ENCODE measurements at places on chromosomes 16 and 17. TPM values are rescaled to one million over a fixed set of nuclear protein-coding genes. Genes with fewer than 3 reads are reported as not detected.

DNA sequence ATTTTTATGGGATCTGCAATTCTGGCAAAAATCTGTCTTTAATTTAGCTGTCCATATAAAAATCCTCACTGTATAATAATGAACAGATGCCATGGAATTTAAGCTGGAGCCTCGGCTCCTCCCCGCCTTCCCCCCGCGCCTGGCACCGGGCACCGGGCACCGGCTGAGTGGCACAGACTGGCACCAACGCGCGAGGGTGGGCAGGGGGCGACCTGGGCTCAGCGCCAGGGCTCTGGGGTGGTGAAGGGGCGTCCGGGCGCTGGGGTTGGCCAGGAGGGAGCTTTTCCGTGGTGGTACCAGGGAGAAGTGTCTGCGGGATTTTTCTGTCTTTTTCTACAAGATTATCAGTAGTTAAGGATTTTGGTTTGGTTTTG is 9.1 kb downstream of the NEUROD2 start:
- no peak for DNase-seq

DNA sequence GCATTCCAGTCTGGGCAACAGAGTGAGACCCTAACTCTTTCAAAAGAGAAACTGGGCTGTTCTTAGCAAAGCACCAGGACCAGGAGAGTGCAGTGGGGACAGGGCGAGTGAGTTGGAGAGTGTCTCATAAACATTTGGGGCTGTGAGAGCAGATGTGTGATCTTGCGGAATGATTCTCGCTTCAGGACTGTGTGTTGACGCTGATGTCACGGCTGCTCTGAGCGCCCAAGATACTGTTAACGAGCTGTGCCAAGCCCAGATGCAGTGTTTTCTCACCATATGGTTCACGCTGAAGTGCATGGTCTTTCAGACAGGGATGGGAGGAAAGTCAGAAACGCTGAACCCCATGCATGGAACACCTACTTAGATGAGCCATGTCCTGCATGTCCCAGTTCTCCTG is 438.2 kb downstream of the HS3ST4 start:
- no peak for DNase-seq

GSDMA gene
- total RNA-seq: 0.23 TPM

DNA sequence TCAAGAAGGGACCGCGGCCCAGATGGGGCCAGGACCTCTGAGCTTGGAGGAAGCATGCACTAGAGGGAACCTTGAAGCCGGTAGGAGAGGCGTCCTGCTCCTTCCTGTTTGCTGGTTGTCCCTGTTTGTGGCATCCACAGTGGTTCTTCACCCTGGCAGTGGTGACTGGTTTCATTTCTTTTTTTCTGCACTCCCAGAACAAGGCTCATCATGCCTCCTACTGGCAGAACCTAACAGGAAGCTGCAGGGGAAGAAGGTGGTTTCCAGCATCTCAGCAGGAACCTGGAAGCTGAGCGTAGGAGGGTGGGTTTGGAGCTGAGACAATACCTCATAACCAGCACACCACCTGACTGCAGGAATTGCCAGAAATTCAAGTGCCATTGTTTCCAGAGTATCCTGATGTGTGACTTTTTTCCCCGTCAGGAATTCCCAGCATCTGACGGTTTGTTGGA is 5.8 kb downstream of the TMEM231 start:
- no peak for DNase-seq

GRCh38 chr16:81456523-81457325 is 12.1 kb downstream of the CMIP start:
- no peak for DNase-seq

BICDL2 gene
- total RNA-seq: 4.6 TPM

All from epithelial cell of proximal tubule (primary cell).